ENCODE measurements at places on chromosomes 6 and 20.

DNA sequence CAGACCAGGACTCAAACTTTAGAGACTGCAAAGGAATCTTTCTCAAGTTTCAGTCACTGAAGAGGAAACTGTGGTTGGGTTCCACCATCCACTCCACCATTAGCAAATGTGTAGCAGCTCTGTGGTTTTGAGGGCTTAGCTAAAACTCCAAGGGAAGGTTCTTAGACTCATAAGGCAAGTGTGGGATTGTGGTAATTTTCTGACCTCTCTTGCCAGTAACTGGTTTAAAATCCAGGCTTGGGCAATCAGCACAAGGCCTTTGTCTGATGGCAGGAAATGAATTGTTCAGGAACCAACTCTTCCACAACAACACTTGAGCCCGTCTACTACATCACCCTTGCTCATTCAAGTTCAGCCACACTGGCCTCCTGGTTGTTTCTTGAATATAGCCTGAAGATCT lies 68.6 kb upstream of the FBXL4 start:
- peaks cover 6% of the 10 kb centered on the region for H3K27me3 ChIP-seq
- no peaks in the 10 kb centered on the region for H3K36me3 ChIP-seq
- no peaks in the 10 kb centered on the region for H3K4me1 ChIP-seq
- no peak overlapping the region for H3K27ac ChIP-seq
- no peak for DNase-seq

DNA sequence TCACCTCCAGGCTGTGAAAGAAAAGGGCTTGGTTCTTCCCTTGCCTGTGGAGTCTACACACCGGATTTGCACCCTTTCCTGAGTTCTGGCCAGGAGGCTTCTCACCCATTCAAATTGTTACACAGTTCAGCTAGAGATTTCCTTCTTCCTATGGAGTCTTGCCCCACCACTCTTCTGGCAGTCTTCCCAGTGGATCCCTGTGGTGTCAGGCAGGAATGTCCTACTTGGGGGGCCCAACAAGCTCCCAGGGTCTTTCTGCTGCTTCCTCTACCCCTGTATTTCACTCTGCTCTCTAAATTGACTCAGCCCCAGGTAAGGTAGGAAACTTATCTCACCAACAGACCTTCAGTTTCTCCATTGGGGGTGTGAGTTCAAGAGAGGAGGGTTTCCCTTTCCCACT lies 14.0 kb upstream of the CST9L start:
- no peaks in the 10 kb centered on the region for H3K36me3 ChIP-seq
- H3K27me3 ChIP-seq, result peaks cover 51% of the 10 kb centered on the region
- DNase-seq, result no peak
- no peaks in the 10 kb centered on the region for H3K4me1 ChIP-seq

- peaks cover 72% of the 10 kb centered on the region for H3K36me3 ChIP-seq
- peak overlapping the region; percentile 100 for H3K27ac ChIP-seq
- peak overlapping the region; percentile 60 for H3K4me3 ChIP-seq
- no peak for DNase-seq
- H3K27me3 ChIP-seq, result no peaks in the 10 kb centered on the region
- peaks cover 69% of the 10 kb centered on the region for H3K4me1 ChIP-seq
Observed at GRCh38 chr6:111748231-111748647, 125.0 kb downstream of the FYN start.

DNA sequence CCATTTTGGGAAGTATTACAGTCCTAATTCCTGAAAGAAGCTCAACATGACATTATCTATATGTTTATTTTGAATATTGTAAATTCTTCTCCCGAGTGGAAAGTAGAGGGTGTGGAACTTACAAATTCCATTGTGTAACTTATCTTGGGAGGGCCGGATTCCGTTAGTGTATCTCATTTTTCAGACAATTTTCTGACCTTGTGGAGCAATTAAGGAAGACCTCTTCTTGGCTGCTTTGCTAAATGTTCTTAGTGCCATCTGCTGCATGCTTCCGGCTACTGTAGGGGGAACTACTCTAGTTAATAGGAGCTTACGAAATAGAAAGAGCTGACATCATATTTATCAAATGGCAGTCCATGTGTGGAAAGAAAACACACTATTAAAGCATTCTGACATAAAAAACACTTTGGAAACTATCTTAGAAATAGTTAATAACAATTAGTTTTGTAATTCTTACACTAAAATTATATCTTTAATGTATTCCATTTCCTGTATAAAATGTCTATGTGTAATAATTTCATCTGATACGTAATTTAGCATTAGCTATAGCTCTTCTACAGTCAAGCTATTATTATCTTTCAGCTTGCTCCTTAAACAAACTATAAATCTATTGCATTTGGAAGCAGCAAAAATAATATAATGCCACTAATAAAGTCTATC lies 41.5 kb upstream of the KCNQ5 start:
- no peak overlapping the region for H3K27ac ChIP-seq
- no peak for DNase-seq
- no peaks in the 10 kb centered on the region for H3K36me3 ChIP-seq
- peaks cover 5% of the 10 kb centered on the region for H3K4me1 ChIP-seq
- H3K4me3 ChIP-seq, result peak overlapping the region; percentile 21
- H3K27me3 ChIP-seq, result no peaks in the 10 kb centered on the region

DNA sequence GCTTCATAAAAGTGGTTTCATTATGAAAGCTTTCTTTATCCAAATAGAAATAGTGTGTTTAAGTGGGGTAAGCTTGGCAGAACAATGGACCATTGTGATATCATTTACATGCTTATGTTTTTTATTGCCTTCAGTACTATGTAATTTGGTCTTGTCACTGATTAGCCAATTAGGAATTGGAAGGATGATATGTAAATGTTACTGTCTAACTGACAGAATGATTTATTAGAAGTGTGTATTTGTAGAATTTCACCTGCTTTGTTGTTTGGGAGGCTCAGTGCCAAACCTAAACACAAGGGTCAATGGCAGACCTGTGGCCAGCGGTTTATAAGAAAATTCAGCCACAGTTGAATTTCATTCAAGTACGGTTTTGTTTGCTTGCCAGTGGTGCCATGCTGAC lies 39.0 kb downstream of the AIG1 start:
- no peaks in the 10 kb centered on the region for H3K36me3 ChIP-seq
- H3K27ac ChIP-seq, result no peak overlapping the region
- no peaks in the 10 kb centered on the region for H3K4me1 ChIP-seq
